ENCODE measurements at places on chromosomes 1 and 21.

DNA sequence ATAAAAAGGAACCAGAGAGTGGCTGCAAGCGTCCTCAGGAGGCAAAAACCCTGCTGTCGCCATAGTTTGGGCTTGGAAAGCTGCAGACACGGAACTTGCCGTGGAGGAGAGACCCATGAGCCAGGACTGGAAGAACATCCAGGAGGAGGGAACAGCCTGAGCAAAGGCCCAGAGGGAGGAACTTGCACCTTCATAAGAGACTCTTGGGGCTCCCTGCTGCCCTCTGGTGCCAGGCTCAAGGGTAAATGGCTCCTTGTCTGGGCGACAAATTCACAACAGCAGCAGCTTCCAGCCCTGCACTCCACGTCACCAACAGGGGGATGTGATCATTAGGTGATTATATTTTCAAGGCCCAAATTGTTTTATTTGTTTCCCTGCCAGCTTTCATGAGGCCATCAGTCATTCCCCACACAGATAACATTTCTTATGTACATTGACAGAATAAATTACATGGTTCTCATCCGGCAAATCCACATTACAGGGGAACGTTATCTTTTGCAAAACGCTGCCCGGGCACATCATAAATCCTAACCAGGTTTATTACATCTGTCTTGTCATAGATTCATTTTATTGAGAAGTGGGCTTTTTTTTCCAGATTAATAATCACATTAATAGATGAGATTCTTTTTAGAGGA, 143.0 kb upstream of the GRIK3 start:
- DNase-seq: no peak

GRCh38 chr1:240111558-240111957, 19.9 kb downstream of the FMN2 start:
- DNase-seq: no peak

- DNase-seq: no peak
Measured at GRCh38 chr1:147853391-147853790, 49.2 kb upstream of the GJA8 start.

DNA sequence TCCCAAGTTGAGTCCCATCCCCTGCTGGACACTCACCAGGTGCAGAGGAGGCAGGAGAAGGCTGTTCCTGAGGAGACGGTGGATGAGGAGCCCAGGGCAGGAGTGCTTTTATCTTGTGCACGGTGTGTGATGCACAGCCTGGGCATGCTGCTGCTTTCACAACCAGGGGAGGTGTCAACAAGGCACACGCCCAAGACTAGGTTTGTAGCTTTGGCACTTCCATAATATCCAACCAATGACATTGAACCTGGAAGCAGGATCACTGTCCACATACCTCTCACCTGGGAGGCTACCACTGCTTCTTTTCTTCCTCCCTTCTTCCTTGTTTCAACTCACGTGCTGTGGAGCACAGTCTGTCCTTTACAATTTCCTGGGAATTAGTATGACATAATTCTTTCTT, at the start of gene LCE3D:
Gene LCE3D, minus strand, starts transcription at position 84 of the 400 bp plus-strand sequence. CDS start 580 bp downstream, outside the sequence.
- DNase-seq: no peak

GRCh38 chr1:110283677-110284076, 55.5 kb upstream of the RBM15 start:
- DNase-seq: no peak

DNA sequence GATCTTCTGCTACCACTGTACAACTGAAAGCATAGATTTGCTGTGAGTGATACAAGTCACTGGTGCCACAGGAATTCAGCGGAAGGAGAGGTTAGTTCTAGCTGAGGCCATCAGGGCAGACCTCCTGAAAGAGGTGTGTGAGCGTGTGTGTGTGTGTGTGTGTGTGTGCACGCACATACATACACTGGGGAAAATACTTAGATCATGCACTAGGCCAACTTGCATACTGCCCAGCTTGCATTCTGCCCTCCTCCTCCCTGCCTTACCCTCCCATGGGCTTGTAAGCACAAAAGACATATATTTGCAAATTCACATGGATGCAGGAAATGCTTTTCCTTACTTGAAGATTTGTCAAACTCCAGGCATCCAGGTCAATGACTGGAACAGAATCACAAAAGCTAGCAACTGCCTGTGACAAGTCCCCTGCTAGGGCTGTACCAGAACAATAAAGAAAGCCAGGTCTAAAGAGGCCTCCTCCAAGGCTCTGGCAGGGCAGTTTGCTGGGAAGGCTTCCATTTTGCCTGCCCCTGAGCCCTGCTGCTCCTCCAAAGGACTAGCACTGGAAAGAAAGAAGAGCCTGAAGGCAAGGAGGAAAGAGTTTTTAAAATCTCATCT, 23.2 kb downstream of the PLEKHA6 start:
- DNase-seq: no peak

- DNase-seq: no peak
Measured at GRCh38 chr1:219152751-219153150, 20.9 kb upstream of the LYPLAL1 start.

- DNase-seq: no peak
Measured at GRCh38 chr1:184370850-184371249, 16.0 kb upstream of the C1orf21 start.

- no peak for DNase-seq
Measured at GRCh38 chr1:182688436-182689205, 4.2 kb upstream of the RGS8 start.

DNA sequence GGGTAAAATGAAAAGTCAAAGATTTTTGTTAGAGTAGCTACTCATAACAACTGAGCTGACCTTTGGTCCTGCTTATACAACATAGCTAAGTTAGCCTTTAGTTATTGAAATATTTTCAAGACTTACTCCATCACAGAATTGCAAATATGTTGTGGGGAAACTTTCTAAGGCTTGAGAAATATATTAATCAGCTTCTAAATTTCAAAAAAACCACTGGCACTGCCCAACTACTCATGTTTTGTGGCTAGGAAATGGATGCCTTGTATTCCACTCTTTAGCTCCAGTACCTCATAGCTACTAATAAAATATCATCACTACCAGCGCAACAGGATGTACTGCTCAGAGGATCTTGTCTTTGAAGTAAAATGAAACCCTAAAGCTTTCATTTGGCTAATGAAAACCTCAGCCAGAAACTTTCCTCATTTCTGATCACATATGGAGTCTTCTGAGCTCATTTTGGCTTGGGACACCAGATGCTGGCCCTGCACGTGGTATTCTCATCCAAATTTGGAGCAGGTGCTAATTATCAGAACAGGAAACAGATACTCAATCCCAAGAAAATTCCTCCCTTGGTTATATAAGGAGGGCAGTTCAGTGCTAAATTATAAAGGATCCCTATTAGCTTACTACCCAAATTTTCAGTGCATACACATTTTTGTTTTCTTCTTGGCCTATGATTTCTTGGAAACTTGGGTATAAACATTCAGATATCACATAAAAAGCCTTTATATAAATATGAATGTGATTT, 690.7 kb downstream of the ADGRL2 start:
- no peak for DNase-seq

- DNase-seq: no peak
Measured at GRCh38 chr1:85316321-85316720, 39.9 kb upstream of the BCL10 start.

GRCh38 chr1:192401825-192402224, 85.0 kb downstream of the RGS21 start:
- no peak for DNase-seq

GRCh38 chr1:206739411-206740076, 31.0 kb upstream of the IL19 start:
- DNase-seq: no peak

DNA sequence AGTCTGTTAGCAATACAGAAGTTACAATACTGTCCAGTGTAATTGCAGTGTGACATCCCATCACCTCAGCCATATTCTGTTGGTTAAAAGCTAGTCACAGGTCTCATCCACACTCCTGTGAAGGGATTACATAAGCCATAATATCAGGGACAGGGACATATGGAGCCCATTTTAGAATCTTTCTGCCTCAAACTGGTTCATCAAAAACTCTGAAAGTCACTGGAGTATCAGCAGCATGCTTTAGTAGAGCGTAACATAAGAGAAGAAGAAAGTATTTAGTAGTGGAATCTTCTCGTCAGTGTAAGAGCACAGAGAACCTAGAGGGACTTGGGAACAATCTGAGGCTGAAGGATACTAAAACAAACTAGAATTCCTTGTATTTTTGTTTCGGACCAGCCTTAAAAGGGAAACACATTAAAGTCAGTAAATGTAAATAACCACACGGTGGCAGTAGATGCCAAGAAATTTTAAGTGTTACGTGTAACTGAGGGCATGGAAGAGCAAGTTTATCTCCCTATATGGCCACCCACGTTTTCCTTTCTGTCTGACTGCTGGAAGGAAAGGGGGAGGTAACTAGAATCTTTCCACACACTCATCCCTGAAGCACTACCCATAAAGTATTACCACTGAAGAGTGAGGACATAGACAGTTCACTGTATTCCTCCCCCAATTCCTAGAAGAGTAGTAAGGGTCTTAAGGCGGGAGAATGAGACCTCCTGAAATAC, 41.6 kb upstream of the AGL start:
- no peak for DNase-seq

DNA sequence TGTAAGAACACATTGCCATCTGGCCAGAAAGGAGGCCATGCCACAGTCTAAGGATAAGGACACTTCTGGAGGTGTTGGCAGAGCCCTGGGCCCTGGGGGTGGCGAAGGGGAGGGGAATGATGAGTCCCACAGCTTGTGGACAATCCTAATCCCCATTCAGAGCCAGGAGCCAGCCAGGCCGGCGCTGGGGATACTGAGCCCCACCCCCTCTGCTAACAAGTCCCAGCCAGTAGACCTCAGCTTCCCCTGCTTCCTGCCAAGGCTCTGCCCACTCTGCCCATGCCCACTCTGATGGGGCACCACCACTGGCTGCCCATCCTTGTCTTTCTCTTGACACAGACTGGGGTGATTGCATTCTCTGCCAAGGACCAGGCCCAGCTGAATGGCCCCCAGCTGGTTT, 71.9 kb downstream of the NAV1 start:
- no peak for DNase-seq

GRCh38 chr1:31122741-31123140, 57.2 kb upstream of the PUM1 start:
- no peak for DNase-seq

DNA sequence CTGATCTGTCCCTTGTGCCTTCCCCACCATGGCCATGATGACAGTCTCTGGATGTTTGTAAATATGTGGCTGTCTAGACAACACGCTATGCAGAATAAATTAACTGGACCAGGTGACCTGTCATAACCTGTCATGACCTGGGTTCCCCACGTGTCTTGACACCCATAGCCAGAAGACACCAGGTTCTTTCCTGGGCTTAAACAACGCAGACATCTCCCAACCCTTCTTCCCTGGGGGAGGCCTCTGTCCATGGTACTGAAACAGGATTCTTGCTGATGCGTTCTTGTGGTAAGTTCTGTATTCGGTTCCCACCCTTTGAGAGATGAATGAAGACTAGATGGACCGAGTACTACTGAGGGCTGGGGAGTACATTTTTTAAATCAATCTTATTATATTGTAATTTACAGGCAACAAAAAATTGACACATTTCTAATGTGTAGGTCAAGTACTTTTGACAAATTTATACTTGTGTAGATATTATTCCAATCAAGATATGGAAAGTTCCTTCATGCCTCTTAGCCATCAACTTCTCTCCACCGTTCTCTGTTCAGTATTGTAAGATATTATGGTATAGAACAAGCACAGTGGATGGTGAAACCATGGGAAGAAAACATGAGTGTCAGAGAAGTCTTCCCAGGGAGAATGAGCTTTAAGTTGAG, 738.8 kb downstream of the PTPRU start:
- DNase-seq: no peak

DNA sequence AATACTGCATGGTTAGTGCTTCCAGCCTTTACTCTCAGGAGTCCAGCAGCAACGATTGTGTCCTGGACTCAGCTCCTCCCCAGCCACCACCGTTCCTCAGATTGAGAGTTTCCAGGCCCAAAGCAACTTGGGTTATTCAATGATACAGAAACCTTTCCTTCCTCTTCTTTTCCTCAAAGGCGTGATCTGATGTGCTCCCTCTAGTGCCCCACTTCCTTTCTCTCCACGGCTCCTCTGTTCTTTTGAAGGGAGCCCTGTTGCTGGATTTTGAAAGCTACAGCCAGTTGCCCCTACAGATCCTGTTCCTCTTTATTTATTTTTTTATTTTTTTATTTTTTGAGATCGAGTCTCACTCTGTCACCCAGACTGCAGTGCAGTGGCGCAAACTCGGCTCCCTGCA, 14.1 kb downstream of the CRP start:
- no peak for DNase-seq

DNA sequence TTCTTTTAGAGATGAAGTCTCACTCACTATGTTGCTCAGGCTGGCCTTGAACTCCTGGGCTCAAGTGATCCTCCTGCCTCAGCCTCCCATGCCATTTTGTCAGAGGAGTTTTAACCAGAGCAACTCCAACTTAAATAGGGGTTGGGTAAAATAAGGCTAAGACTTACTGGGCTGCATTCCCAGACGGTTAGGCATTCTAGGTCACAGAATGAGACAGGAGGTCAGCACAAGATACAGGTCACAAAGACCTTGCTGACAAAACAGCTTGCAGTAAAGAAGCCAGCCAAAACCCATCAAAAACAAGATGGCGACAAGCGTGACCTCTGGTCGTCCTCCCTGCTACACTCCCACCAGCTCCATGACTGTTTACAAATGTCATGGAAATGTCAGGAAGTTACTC, 5.7 kb upstream of the DNAH14 start:
- no peak for DNase-seq

- no peak for DNase-seq
Measured at GRCh38 chr1:29469457-29469856, 233.1 kb downstream of the PTPRU start.

GRCh38 chr1:51214615-51215131, 21.4 kb upstream of the RNF11 start:
- no peak for DNase-seq

DNA sequence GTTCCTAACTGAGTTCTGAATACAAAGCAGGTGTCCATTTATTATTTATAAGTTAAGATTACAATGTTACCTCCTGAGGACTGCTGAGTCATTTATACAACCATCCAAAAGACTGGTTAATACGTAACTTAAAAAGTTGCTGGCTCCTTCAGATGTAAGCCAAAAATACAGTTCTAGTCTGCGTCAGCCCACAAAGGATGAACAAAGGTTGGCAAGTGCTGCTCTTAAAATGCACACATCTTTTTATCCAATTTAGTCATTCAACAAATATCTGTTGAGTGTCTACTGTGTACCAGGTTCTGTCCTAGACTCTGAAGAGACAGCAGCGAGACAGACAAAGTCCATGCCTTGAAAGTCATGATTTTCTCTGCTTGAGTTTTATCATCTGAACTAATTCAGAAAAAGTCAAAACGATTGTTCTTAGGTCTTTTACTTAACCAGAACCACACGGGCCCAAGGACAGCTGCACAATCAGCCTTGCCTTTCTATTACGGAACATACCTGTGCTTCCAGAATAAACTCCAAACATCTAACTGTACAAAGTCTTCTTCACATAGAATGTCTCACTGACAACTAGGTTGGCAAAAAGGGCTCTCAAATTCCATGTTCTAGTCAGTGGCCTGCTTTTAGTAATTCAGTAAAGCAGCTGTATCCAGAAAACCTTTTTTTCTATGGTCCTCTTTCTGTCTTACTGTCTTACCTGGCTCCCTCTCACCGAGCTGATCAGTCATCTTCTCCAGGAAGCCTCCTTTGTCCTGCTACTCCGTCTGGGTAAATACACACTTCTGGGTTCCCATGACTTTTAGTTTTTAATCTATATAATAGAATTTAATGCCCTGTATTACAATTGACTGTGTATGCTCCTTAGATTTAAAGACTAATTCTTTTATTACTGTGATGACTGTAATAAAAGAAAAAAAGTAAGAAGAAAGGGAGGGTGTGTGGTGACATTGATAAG, 15.5 kb upstream of the CNN3 start:
- DNase-seq: no peak

GRCh38 chr1:116748272-116748671, 6.0 kb upstream of the CD2 start:
- no peak for DNase-seq
